Suprapubic skin (tissue), 4 donors: ENCODE measurements at places on chromosomes 3 and 15. TPM values are rescaled to one million over a fixed set of nuclear protein-coding genes. Genes with fewer than 3 reads are reported as not detected.

DNA sequence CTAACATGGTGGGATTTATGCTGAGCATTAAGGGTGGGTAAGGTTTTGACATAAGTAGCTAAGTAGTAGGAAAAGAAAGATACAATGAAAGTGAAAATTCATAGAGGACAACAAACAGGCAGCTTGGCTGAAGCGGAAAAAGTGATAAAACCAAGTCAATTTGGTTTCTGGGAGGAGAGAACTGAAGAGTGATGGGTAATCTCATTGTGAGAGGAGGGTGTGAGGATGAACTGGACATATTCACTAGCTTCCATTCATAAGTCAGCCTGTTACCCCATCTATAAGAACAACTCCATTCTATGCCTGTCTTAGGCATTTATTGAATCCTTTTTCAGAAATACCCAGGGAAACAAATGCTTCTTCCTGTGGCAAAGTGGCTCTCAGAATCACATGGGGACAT lies 67.1 kb upstream of the BBX start:
- no peak for DNase-seq

- peak; percentile 8 for DNase-seq
Measured at GRCh38 chr3:12454076-12454815, 30.0 kb upstream of the TSEN2 start.

DNA sequence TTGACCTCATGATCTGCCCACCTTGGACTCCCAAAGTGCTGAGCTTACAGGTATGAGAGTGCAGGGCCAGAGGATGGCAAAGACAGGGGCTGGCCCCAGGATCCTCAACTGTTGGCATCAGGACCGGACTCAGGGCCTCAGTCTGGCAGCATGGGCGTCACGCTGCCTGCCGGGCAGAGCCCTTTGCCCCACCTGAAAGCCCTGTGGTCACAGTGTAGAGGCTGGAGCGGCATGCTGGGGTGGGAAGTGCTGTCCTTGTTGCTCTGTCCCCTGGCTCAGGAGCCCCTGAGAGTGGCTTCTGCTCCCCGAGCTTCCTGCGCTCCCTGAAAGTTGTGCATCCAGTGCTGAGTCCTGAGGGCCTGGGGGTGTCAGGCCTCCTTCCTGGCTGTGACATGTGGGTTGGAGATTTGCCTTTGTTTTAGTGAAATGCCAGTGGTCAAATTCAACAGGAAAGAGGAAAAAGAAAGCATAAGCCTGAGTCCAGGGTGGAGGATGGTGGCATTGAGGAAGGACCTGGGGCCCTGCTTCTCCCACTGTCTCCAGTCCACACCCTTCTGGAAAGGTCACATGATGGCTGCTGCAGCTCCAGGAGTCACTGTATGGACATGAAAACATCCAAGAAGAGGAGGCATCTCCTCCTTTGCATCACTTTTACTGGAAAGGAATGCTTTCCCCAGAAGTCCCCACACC lies 147.2 kb downstream of the OR4M2 start:
- no peak for DNase-seq

GRCh38 chr15:67884514-67885174 lies 44.8 kb upstream of the RNU6-1 start:
- peak; percentile 82 for DNase-seq

- no peak for DNase-seq
Measured at GRCh38 chr3:195102609-195103467, 168.1 kb downstream of the XXYLT1 start.

DNA sequence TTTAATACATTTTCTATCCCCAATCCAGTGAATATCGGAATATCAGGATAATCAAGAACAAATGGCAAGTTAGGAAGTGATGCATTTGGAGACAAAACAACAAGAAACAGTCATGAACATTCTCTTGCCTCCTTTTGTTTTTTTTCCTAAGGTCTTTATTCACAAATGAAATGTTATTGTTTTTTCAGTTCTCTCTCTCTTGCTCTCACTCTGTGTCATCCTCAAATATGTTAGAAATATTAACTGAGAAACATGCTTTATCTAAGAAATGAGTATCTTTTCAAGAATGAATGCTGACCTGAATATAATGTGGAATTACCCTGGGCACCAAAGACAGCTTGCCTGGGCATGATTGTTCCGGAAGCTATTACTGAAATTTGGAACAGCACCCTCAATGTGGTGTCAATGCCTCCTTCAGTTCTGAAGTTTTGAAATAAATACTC lies 51.3 kb downstream of the RBMS3 start:
- DNase-seq = no peak

- DNase-seq = no peak
Measured at GRCh38 chr3:173552526-173552925, 155.0 kb downstream of the NLGN1 start.

- no peak for DNase-seq
Measured at GRCh38 chr3:12186515-12187286, 28.0 kb upstream of the TIMP4 start.

GRCh38 chr15:93189561-93189960 lies 100.5 kb upstream of the RGMA start:
- no peak for DNase-seq

- no peak for DNase-seq
Measured at GRCh38 chr3:5221701-5222100, 34.2 kb downstream of the EDEM1 start.

DNA sequence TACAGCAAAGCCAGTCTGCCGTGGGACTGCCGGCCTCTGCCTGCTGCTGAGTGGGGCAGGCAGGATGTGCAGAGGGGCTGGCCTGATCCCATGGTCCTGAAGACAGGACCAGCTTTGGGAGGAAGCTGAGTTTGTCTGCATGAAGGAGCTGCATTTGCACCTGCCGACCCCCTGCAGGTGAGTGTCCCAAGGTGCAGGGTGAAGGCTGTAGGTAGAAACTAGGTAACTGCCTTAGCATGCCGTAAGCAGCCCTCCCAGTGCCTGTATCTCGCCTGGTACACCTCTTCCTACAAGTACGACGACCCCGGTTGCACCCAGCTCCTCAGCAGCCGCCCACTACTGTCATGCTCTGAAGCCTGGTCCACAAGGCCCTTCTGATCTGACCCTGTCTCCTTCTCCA lies 34.9 kb downstream of the AMOTL2 start:
- DNase-seq = no peak

GRCh38 chr3:151765685-151766084 lies 32.0 kb downstream of the AADACL2 start:
- DNase-seq = no peak

DNA sequence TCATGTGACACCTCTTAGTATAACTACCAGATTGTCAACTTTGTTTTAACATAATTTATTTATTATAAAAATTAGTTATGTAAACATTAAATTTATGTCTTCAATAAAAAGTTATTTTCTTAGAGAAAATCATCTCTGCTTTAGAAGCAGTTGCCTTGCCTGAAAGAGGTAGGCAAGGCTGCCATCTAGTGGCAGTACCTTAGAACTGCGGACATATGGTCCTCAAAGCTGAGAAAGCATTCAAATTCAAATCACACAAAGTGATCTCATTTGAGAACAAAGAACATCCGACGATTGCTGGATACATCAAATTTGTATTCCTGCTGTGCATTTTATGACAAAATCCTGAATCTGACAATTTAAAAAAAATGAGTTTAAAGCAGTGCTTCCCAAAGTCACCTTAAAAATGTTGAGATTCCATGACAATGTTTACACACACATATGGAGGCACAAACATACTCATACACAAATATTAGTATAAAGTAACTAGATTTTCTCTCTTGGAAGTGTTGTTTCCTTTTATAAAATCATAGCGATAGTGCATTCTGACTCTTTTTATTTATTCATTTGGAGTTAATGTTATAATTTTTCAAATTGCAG lies 617.4 kb downstream of the CADM2 start:
- no peak for DNase-seq

GRCh38 chr3:39276746-39277145 lies 3.1 kb downstream of the CX3CR1 start:
- no peak for DNase-seq

DNA sequence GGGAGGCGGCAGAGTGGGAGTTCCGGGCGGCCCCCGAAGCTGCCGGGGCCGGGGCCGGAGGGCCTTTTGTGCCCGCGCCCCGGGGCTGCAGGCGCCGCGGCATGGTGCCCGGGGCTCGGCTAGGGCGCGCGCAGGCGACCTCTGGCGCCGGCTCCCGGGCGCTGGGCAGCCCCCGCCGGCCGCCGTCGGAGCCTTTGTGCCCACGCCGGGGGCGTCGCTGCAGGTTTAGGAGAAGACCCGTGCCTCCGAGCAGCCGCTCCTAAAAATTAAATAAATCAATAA lies 299 bp downstream of the PAQR9 start:
- no peak for DNase-seq

- peak; percentile 44 for DNase-seq
Measured at GRCh38 chr15:29454506-29454905, 184.9 kb upstream of the NSMCE3 start.

DNA sequence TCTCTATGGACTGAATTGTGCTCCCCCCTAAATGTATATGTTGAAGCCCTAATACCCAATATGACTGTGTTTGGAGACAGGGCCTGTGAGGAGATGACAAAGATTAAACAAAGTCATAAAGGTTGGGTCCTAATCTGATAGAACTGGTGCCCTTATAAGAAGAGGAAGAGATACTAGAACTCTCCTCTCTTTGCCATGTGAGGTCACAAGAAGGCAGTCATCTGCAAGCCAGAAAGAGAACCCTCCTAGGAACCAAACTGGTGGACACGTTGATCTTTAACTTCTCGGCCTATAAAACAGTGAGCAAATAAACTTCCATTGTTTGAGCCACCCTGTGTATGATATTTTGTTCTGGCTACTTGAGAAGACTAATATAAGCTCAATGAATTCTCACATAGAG lies 31.6 kb upstream of the ENTPD3 start:
- DNase-seq = no peak

DNA sequence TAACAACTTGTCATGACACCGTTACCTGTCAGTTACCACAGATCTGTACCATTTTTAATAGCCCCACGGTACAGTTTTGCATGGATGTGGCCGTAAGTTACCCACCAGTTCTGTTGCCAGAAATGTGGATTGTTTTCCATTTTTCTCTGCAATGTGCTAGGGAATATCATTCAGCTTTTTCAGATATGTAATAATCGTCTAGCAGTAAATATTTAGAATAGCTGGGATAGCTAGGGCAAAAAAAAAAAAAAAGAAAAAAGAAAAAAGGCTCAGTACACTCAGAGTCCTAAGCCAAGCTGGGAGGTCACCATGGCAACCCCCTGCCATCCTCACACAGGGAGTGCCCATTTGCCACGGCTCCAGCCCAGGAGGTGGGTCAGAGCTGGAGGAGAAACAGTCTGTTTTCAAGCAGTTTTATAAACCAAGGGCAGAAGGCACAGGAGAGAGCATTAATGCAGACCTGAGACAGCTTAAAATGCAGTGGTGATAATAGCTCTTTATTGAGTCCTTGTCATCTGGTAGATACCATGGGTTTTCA lies 25.2 kb downstream of the PAQR5 start:
- DNase-seq = no peak

- DNase-seq = no peak
Measured at GRCh38 chr15:74200871-74201419, 1.6 kb downstream of the STRA6 start.

- no peak for DNase-seq
Measured at GRCh38 chr15:51386029-51386428, 44.6 kb downstream of the GLDN start.

GRCh38 chr3:134485075-134485717 lies 589 bp downstream of the ANAPC13 start:
- DNase-seq = no peak

GRCh38 chr3:16945330-16945729 lies 60.6 kb downstream of the PLCL2 start:
- no peak for DNase-seq

- DNase-seq = no peak
Measured at GRCh38 chr3:45964139-45964538, 20.9 kb downstream of the CXCR6 start.

DNA sequence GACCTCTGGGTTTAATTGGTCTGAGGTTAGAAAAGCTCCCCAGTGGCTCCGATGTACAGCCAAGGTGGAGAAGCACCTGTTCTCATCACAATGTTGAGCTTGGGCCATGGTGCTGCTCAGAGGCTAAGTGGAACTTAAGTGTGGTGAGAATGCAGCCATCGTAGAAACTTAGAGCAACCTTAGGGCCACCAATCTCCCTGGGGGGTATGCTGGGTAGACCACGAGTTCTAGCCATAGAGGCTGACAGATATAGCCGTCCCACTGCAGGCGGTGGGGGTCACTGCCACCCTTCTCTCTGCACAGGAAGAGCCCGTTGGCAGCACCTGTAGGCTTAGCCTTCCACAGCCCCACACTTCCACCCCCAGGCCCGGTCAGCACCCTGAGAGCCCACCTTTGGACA lies 38.0 kb downstream of the MGLL start:
- no peak for DNase-seq

DNA sequence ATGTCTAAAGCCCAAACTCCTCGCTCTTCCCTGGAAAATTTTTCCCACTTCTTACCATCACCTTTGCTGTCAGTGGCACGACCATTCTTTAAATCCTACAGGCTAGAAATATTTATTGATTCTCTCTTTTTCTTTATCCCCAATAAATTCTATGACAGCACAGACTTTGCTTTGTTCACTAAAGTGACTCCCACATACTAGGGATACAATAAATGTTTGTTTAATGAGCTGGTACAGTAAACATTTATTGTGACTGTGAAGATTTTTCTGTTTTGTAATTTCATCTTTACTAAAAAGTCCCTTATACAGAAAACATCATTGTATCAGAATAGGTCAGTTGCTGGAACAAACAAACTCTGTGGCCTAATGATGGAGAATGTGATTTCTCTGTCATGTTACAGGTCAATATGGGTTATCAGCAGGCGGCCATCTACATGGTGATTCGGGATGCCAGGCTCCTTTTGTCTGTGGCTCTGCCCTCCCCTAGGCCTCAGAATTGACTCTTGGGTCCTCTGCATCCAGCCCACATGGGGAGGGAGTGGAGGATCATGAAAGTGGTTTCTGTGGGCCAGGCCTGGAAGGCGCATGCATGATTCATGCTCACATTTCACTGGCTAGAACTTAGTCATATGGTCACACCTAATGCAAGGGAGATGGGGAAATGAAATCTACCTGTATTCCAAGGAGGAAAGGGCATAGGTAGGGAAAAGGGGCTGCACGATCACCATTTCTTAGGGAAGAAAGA lies 22.7 kb upstream of the KNG1 start:
- DNase-seq = no peak

DNA sequence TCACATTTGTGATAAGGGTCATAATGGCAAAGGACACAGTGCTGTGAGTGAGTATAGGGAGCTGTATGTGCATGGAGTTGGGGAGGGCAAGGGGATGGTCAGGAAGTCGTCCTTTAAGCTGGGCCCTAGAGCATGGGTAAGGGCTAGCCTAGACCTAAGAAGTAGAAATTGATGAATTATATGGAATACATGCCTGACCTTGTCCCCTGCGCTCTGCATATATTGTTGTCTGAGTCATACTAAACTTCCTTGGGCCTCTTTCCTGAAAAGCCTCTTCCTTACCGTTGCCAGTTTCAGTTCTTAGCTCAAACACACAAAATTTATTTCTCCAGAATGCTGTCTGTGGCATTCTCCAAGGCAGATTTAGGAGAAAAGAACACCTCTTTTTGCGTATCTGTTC lies 4.6 kb downstream of the SNRK start:
- no peak for DNase-seq

CHCHD4 gene
- total RNA-seq = 11.3 TPM

PLCB2 gene
- 3.0 TPM for total RNA-seq

CA12 gene
- total RNA-seq = 330 TPM

MST1R gene
- total RNA-seq = 42.5 TPM

C2CD4A gene
- total RNA-seq = not detected

APOD gene
- total RNA-seq = 341 TPM

CASR gene
- not detected for total RNA-seq

RETNLB gene
- total RNA-seq = not detected

SOX14 gene
- total RNA-seq = not detected

CLEC3B gene
- total RNA-seq = 28.2 TPM

WWTR1 gene
- total RNA-seq = 33.0 TPM

CHD2 gene
- total RNA-seq = 128 TPM

AP3B2 gene
- total RNA-seq = 1.4 TPM

ATP10A gene
- total RNA-seq = 3.8 TPM

C3orf85 gene
- not detected for total RNA-seq
